ENCODE measurements at places on chromosomes 1 and 21. TPM values are rescaled to one million over a fixed set of nuclear protein-coding genes. Genes with fewer than 3 reads are reported as not detected.

- no peak for DNase-seq
These were observed 15.4 kb upstream of the SLC19A1 start for GRCh38 chr21:45557616-45558043.

GRCh38 chr1:206924592-206925105, 2.9 kb upstream of the FCMR start:
- no peak for DNase-seq

Gene SPRR2G
- not detected for total RNA-seq

DNA sequence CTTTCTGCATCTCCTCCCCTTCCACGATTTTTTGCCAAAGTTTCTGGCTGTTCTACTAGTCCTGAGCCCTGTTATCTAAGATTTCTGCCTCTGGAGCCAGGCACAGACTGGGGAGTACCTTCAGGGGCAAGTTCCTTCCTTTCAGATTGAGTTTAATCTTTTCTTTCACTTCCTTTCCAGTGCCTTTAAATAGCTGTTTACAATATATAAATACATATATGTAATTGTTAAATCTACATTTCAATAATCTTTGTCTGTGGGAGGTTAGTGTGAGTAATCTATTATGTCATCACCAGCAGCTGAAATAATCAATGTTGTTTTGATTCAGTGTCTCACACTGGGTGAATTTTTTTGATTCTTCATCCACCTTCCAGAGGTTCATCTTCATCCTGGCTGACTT, 31.8 kb downstream of the DIPK1A start:
- no peak for DNase-seq

Gene KRTAP7-1
- not detected for total RNA-seq

Gene NR0B2
- not detected for total RNA-seq

Gene PPIAL4G
- total RNA-seq = not detected

- peak; percentile 16 for DNase-seq
These were observed 23.3 kb downstream of the CNIH4 start for GRCh38 chr1:224380003-224380402.

DNA sequence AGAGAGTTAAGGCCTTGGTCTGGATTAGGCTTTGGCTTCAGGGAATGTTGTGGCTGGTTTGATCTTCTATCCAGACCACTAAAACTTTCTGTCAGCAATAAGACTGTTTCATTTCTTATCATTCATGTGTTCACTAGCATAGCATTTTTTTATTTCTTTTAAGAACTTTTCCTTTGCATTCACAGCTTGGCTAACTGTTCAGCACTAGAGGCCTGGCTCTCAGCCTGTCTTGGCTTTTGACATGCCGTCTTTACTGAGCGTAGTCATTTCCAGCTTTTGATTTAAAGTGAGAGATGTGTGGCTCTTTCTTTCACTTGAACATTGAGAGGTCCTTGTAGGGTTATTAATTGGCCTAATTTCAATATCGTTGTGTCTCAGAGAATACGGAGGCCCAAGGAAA, 62.5 kb downstream of the RNF220 start:
- no peak for DNase-seq

Gene HMGCS2
- total RNA-seq = not detected

Gene AMY1B
- total RNA-seq = not detected

GRCh38 chr1:54273795-54274163, 73.8 kb downstream of the MRPL37 start:
- peak; percentile 61 for DNase-seq

GRCh38 chr1:95653618-95654017, 419.6 kb downstream of the RWDD3 start:
- no peak for DNase-seq

DNA sequence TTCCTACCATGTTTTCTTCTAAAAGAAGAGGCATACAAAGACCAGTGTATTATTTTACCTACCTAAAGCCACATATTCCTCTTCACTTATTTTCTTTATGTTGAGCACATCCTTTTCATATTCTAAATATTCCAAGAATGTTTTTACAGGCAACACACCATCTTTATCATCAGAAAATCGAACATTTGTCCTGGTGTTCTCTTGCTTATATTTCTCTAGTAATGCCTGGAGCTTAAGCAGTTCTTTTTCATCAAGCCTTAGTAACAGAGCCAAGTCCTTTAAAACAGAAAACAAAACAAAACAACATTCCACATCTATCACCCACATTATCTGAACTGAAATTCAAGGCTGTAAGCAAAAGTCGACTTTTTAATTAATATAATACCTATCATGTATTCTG, 88.7 kb downstream of the IARS2 start:
- peak; percentile 10 for DNase-seq

GRCh38 chr1:244322181-244322580, 129.5 kb downstream of the ADSS2 start:
- no peak for DNase-seq

GRCh38 chr1:45979074-45979777, 153.2 kb downstream of the PIK3R3 start:
- DNase-seq = peak; percentile 79

- DNase-seq = no peak
These were observed 54.4 kb upstream of the TMPRSS2 start for GRCh38 chr21:41562101-41563000.

- no peak for DNase-seq
These were observed 29.8 kb downstream of the FHAD1 start for GRCh38 chr1:15276691-15277446.

- DNase-seq = no peak
These were observed 69.7 kb upstream of the ZC3H12A start for GRCh38 chr1:37404711-37405110.

Gene GPATCH3
- 7.3 TPM for total RNA-seq

DNA sequence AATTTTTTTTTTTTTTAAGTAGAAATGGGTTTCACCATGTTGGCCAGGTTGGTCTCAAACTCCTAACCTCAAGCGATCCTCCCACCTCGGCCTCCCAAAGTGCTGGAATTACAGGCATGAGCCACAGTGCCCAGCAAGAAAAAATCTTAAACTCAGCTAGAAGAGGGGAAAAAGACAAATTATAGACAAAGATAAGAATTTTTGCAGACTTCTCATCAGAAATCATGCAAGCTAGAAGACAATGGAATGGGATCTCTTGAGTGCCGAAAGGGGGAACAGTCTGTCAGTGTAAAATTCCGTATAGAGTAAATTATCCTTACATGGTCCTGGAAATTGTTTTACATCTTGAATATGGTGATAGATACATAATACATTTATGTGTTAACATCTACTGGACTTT, 294.4 kb downstream of the CAMTA1 start:
- no peak for DNase-seq

Gene CRYAA
- not detected for total RNA-seq

DNA sequence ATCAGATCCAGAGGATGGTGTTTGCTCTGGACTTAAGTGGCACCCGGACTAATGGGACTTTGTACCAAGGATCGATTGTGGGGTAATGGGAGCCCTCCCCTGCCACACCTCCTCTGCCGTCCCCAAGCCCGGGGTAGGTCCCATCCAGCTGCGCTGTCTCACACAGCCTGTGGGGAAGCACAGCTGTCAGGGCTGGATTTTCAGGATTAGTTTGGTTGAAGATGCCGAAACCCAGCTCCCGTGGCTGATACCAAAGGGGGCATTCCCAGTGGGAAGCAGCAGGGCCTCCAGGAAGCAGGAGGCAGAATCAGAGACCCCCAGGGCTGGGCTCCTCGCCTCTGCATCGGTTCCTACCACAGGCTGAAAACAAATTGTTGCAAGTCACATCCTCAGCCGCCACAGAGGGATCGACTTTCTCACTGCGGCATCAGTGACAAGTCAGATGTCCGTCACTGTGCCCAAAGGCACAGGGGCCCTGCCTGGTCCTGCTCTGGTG, 59.7 kb downstream of the MATN1 start:
- no peak for DNase-seq

DNA sequence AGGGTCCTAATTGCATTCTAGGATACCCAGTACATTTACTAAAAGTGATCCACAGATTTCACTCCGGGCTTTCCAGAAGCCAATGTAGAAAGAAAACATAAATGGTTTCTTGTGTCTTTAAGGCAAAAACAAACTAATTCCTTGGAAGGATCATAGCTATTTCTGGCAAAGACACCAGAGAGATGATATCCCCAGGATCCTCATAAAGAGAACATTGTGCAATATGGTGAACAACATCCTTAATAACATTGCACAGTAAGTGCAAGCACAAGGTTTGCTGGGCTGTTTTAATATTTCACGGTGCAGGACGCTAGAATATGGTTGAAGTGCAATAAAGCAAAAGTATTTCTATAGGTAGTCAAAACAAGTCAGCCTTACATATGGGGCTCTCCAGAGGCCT, 83.0 kb downstream of the NTPCR start:
- DNase-seq = peak; percentile 86

GRCh38 chr1:42831273-42831672, 14.1 kb upstream of the SVBP start:
- no peak for DNase-seq

- DNase-seq = peak; percentile 22
These were observed 12.9 kb downstream of the DESI2 start for GRCh38 chr1:244665771-244666217.

Gene MSH4
- total RNA-seq = 0.43 TPM

- no peak for DNase-seq
These were observed 13.1 kb downstream of the SERPINC1 start for GRCh38 chr1:173903827-173904531.

Gene NOS1AP
- 0.43 TPM for total RNA-seq

Gene TLR5
- not detected for total RNA-seq

DNA sequence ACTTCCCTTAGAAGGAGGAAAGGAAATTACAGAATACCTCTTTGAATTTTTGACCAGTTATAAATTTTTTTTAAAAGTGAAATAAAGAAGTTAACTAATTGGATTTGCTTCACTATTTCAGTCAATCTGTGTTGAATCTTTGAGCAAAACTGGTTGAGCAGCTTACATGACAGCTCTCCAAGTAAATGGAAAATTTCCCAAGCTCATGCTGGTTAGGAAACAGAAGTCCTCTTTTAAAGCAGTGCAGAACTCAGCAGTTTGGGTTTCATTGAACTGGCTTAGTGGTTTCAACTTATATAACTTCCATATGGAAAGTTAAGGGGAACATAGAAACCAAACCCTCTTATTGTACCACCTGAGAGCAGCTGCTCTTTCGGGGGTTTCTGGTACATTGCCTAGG, 250.5 kb downstream of the PDE4B start:
- DNase-seq = no peak

GRCh38 chr1:198158735-198159589, 2.2 kb downstream of the NEK7 start:
- peak; percentile 90 for DNase-seq

Gene PTGFR
- total RNA-seq = 7.7 TPM

- no peak for DNase-seq
These were observed 2.7 kb upstream of the ZNF692 start for GRCh38 chr1:248861616-248862015.

DNA sequence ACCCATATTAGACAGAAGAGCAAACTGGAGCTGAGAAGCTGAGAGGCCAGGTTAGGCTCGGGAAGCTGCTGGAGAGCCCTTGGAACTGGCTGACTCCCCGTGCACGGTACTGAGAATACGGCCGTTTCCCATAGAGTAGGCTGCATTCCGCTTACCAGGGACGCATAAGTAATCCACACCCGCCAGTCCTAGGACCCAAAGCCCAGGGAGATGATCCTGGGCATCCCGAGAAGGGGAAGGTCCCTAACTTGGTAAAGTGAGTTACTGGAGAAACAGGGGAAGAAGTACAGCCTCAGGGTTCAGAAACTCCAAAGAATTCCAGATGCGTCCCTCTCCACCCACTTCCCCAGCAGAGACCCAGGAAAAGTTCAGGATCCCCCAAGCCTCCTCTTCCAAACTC, 1.3 kb downstream of the LRRC38 start:
- no peak for DNase-seq

GRCh38 chr1:7281821-7282220, 489.3 kb upstream of the VAMP3 start:
- peak; percentile 74 for DNase-seq

DNA sequence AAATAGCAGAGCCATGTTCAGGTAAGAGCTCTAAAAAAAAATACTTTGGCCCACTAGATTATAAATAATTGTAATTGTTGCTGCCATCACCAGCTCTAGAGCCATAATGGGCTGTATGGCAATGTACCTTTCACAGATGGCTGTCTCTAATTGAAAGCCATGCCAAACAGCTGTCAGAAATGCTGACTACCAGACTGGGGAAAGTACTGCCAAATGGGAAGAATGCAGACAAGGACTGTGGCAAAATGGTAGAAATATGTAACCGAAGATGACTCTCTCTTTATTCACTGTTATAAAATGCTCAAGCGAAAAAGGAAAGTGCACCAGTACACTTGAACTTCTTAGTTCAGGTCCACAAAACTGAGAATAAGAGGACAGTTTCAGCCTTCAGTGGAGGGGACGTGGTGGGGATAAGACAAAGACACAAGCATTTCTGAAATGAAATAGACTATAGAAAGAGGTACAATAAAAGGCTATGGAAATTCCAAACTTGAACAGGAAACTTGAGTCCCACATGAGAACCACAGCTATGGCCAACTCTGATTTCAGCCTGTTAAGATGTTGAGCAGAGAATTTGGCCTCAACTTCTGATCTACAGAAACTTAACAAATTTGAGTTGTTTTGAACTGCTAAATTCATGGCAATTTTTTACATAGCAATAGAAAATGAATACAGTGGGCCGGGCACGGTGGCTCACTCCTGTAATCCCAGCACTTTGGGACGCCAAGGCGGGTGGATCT, 46.5 kb upstream of the LPGAT1 start:
- DNase-seq = no peak
